Fibroblast of lung (primary cell): ENCODE measurements at places on chromosomes 16 and 17. TPM values are rescaled to one million over a fixed set of nuclear protein-coding genes. Genes with fewer than 3 reads are reported as not detected.

Gene RHBDL3
- 0.17 and 0.26 TPM in 2 replicates for total RNA-seq

Gene TSPAN10
- total RNA-seq: 1.0 and 3.0 TPM in 2 replicates

Gene ATP1B2
- 0.33 TPM in 1 of 2 replicates, not detected in the other for total RNA-seq

Gene DNAH2
- 0.17 and 0.26 TPM in 2 replicates for total RNA-seq

Gene PLEKHM1
- total RNA-seq: 20.5 and 27.9 TPM in 2 replicates

Gene TBC1D3H
- total RNA-seq: not detected in 2 replicates

Gene SDR42E2
- total RNA-seq: under 0.01 TPM in 1 of 2 replicates, not detected in the other

Gene CCT6B
- 0.77 and 1.2 TPM in 2 replicates for total RNA-seq

Gene AIPL1
- under 0.01 TPM in 1 of 2 replicates, not detected in the other for total RNA-seq

Gene IFT20
- total RNA-seq: 53.7 and 55.7 TPM in 2 replicates

Gene FBXW10B
- 0.26 and 0.50 TPM in 2 replicates for total RNA-seq

Gene C17orf113
- 0.26 and 0.66 TPM in 2 replicates for total RNA-seq

Gene HNF1B
- total RNA-seq: not detected in 2 replicates

Gene SLC38A8
- total RNA-seq: not detected in 2 replicates

Gene FBXO47
- total RNA-seq: under 0.01 and 0.17 TPM in 2 replicates

Gene TXNDC11
- 16.9 and 26.8 TPM in 2 replicates for total RNA-seq

Gene BICDL2
- total RNA-seq: not detected in 2 replicates

Gene KCNJ18
- not detected in 2 replicates for total RNA-seq

Gene NDUFB10
- 149 TPM in 2 replicates for total RNA-seq
